Epithelial cell of umbilical artery (primary cell): ENCODE measurements at places on chromosomes 13 and 19. TPM values are rescaled to one million over a fixed set of nuclear protein-coding genes. Genes with fewer than 3 reads are reported as not detected.

Gene PPAN
- 35.7 and 43.9 TPM in 2 replicates for total RNA-seq

Gene ZNF433
- total RNA-seq: 1.7 and 2.6 TPM in 2 replicates

Gene GPC6
- total RNA-seq: 0.32 and 1.5 TPM in 2 replicates

Gene ZNF699
- total RNA-seq: 5.8 and 6.2 TPM in 2 replicates

Gene SIGLEC12
- total RNA-seq: not detected in 2 replicates
